ENCODE measurements at places on chromosomes 2 and 18.

- H3K27ac ChIP-seq = no peak overlapping the region
- DNase-seq = no peak
- no peaks in the 10 kb centered on the region for H3K4me1 ChIP-seq
- H3K36me3 ChIP-seq = no peaks in the 10 kb centered on the region
Measured at GRCh38 chr2:2018713-2019410, 274.5 kb upstream of the PXDN start.

GRCh38 chr2:10285556-10286198, 17.0 kb upstream of the HPCAL1 start:
- H3K27ac ChIP-seq = peak overlapping the region; percentile 95
- DNase-seq = peak; percentile 71
- no peaks in the 10 kb centered on the region for H3K36me3 ChIP-seq
- H3K4me3 ChIP-seq = peak overlapping the region; percentile 21
- peaks cover 93% of the 10 kb centered on the region for H3K4me1 ChIP-seq

GRCh38 chr18:24176727-24177416, 38.0 kb downstream of the CABYR start:
- H3K27me3 ChIP-seq = no peaks in the 10 kb centered on the region
- no peak overlapping the region for H3K27ac ChIP-seq
- H3K4me1 ChIP-seq = no peaks in the 10 kb centered on the region
- no peak overlapping the region for H3K4me3 ChIP-seq
- H3K36me3 ChIP-seq = no peaks in the 10 kb centered on the region
- DNase-seq = peak; percentile 35

- no peak for DNase-seq
- H3K4me3 ChIP-seq = no peak overlapping the region
- H3K4me1 ChIP-seq = no peaks in the 10 kb centered on the region
- H3K27ac ChIP-seq = no peak overlapping the region
- no peaks in the 10 kb centered on the region for H3K27me3 ChIP-seq
Measured at GRCh38 chr2:207984765-207985480, 40.4 kb downstream of the PLEKHM3 start.

- no peaks in the 10 kb centered on the region for H3K27me3 ChIP-seq
- DNase-seq = no peak
- H3K36me3 ChIP-seq = no peaks in the 10 kb centered on the region
Measured at GRCh38 chr18:25306671-25307070, 45.3 kb downstream of the ZNF521 start.

DNA sequence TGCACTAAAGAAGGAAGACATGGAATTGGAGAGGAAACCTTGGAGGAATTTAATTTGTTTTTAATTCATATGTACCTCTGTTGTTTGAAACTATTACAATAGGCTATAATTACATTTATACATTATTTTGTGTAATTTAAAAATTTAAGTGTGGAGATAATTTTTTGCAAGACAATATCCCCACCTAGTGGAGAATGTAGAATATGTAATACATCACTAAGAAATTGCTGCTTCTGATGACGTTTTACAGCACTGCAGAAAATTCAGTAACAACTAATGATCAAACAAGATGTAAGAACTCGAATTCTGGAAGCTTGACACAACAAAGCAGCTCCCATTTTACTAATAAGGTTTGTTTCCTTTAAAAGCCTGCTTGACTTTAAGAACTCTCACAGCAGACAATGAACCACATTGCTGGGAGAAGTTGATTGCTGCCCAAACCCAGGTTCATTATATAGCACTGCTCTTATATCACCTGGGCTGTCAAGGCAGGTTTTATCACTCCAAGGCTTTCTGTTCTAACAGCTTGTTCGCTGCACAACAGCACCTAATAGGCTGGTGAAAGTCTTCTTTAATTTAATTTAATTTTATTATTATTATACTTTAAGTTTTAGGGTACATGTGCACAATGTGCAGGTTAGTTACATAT, 53.4 kb downstream of the THADA start:
- H3K4me1 ChIP-seq = no peaks in the 10 kb centered on the region
- DNase-seq = peak; percentile 18
- H3K4me3 ChIP-seq = no peak overlapping the region
- no peak overlapping the region for H3K27ac ChIP-seq
- no peaks in the 10 kb centered on the region for H3K36me3 ChIP-seq

- H3K27ac ChIP-seq = no peak overlapping the region
- DNase-seq = no peak
- H3K4me1 ChIP-seq = no peaks in the 10 kb centered on the region
- H3K27me3 ChIP-seq = no peaks in the 10 kb centered on the region
- no peak overlapping the region for H3K4me3 ChIP-seq
Measured at GRCh38 chr2:3169106-3169870, 208.3 kb downstream of the EIPR1 start.

DNA sequence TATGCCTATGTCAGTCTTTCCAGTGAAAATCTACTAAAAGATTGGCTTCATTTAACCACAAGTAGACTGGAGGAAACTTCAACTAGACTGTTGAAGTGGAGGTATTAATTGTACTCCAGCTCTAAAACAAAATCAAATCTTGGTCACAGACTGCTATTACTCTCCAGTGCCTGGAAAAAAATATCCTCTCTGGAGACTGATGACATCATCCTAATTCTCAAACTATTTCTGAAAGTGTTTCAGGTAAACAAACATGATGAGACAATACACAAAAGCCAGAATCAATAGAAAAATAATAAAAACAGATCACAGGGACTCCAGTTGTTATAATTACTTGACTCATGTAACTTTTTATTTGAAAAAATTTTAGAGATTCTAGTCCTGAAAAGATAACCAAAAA, 87.7 kb upstream of the MYO3B start:
- no peak overlapping the region for H3K27ac ChIP-seq
- H3K4me1 ChIP-seq = no peaks in the 10 kb centered on the region
- DNase-seq = no peak
- no peak overlapping the region for H3K4me3 ChIP-seq
- H3K36me3 ChIP-seq = no peaks in the 10 kb centered on the region
- no peaks in the 10 kb centered on the region for H3K27me3 ChIP-seq

DNA sequence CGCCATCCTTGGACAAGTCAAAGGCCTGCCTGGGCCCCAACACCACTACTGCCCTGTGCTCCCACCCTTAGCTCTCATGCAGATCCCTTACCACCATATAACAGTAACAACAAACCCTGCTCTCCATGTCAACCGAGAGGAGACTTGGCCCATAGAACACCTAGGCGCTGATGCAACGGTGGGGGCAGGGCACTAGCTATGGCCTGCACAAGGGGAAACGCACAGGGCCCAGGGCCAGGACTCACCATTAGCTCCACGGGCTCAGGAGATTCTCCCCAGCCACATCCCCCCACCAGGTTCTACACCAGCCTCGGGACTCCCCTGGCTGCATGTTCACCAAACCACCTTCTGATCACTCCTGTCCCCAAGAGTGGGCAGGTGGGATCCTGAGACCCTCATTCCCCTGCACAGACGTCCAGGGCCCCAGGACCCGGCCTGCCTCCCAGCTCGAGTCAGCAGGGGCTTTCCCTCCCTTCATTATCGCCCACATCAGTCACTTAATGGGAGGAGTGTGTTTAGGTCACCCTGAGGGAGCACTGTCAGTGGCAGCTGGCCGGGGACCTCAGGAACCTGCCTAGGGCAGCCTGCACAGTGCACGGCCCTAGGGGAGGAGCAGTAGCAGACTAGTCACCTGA, 29.3 kb downstream of the ANKMY1 start:
- H3K4me3 ChIP-seq = no peak overlapping the region
- no peak overlapping the region for H3K27ac ChIP-seq
- H3K27me3 ChIP-seq = no peaks in the 10 kb centered on the region

GRCh38 chr2:156539086-156539860, 103.1 kb downstream of the GPD2 start:
- no peak for DNase-seq
- H3K27ac ChIP-seq = no peak overlapping the region
- H3K27me3 ChIP-seq = no peaks in the 10 kb centered on the region
- no peaks in the 10 kb centered on the region for H3K4me1 ChIP-seq

DNA sequence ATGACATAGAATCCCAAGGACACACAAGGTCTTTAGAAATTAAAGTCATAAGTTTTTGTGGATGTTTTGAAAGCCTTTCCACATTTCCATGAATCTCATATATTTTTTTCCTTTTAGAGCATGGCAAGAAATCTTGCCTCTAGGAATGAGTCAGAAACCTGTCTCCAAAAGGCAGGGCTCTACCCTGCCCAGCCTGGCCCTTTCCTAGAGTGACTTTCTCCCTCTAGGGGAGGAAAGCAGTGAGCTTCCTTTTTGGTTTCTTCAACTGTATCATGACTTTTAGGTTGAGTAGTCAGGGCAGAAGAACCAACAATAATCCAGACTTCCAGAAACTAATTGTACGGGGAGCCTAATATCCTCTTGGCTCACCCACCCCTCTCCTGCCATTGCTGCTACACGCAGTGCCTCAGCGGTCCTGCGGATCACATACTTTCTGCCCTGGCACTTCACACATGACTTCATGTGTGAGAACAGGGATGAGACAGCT, 300.3 kb downstream of the AGPS start:
- no peaks in the 10 kb centered on the region for H3K27me3 ChIP-seq
- H3K4me1 ChIP-seq = no peaks in the 10 kb centered on the region
- no peak overlapping the region for H3K4me3 ChIP-seq
- H3K27ac ChIP-seq = no peak overlapping the region
- DNase-seq = no peak
- H3K36me3 ChIP-seq = no peaks in the 10 kb centered on the region

GRCh38 chr2:79530443-79530842, 17.6 kb downstream of the CTNNA2 start:
- H3K27me3 ChIP-seq = no peaks in the 10 kb centered on the region
- H3K4me1 ChIP-seq = no peaks in the 10 kb centered on the region
- no peaks in the 10 kb centered on the region for H3K36me3 ChIP-seq
- no peak for DNase-seq
- no peak overlapping the region for H3K27ac ChIP-seq
- H3K4me3 ChIP-seq = no peak overlapping the region

DNA sequence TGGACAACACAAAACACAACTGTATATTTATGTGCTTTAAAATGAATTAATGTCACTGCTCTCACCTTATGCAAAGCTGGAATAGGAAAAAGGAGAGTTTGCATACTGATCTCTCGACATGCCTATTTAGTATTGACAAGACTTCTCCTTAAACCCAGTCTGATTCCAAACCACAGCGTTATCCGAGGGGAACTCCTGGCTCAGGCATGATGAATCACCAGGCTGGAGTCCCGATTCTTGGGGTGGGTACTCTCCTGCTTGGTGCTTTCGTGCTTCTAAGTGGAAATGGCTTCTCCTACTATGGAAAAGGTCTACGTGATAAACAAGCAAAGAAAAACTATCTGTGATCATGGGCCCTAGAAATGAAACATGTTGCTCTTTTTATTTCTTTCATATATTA, 88.9 kb upstream of the SLC35G4 start:
- no peak overlapping the region for H3K27ac ChIP-seq
- no peaks in the 10 kb centered on the region for H3K36me3 ChIP-seq
- H3K4me1 ChIP-seq = no peaks in the 10 kb centered on the region
- H3K27me3 ChIP-seq = peaks cover 33% of the 10 kb centered on the region

GRCh38 chr2:231928481-231928880, 2.3 kb upstream of the NPPC start:
- DNase-seq = no peak
- no peaks in the 10 kb centered on the region for H3K27me3 ChIP-seq
- H3K27ac ChIP-seq = no peak overlapping the region
- H3K36me3 ChIP-seq = no peaks in the 10 kb centered on the region
- no peak overlapping the region for H3K4me3 ChIP-seq

DNA sequence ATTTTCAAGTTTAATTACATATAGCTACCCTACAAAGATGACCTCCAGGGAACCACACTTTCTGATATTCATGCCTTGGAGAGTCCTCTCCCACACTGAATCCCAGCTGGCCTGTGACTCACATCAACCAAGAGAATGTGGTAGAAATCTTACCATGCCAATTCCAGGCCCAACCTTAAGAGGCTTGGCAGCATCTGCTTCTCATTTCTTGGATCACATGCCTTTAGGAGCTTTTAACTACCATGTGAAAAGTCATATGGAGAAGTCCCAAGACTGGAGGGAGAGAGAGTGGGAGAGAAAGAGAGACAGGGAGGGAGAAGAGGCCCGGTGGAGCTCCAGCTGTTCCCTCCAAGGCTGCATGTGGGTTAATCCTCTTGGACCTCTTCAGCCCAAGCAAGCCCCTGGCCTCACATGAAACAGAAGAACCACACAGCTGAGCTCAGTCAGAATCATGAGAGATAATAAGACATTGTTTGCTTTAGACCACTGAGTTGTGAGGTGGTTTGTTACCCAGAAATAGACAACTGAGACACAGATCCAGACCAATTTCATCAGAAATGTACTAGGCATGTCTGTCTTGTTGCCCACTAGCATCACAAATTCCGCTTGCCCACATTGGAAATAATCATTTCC, 190.7 kb downstream of the MTCL1 start:
- H3K27ac ChIP-seq = no peak overlapping the region
- no peak overlapping the region for H3K4me3 ChIP-seq
- H3K4me1 ChIP-seq = peaks cover 8% of the 10 kb centered on the region

- no peak for DNase-seq
- H3K36me3 ChIP-seq = peaks cover 3% of the 10 kb centered on the region
- no peak overlapping the region for H3K4me3 ChIP-seq
- H3K27ac ChIP-seq = no peak overlapping the region
- H3K4me1 ChIP-seq = peaks cover 12% of the 10 kb centered on the region
- no peaks in the 10 kb centered on the region for H3K27me3 ChIP-seq
Measured at GRCh38 chr2:73995810-73996209, 11.1 kb downstream of the TET3 start.

- DNase-seq = no peak
- no peak overlapping the region for H3K4me3 ChIP-seq
- H3K36me3 ChIP-seq = no peaks in the 10 kb centered on the region
- H3K4me1 ChIP-seq = peaks cover 41% of the 10 kb centered on the region
Measured at GRCh38 chr2:136247204-136247950, 129.4 kb upstream of the CXCR4 start.

- H3K27ac ChIP-seq = no peak overlapping the region
- H3K36me3 ChIP-seq = no peaks in the 10 kb centered on the region
- H3K4me1 ChIP-seq = peaks cover 6% of the 10 kb centered on the region
- no peaks in the 10 kb centered on the region for H3K27me3 ChIP-seq
- no peak for DNase-seq
Measured at GRCh38 chr18:10015941-10016819, 102.4 kb downstream of the VAPA start.

- H3K27me3 ChIP-seq = no peaks in the 10 kb centered on the region
- H3K36me3 ChIP-seq = no peaks in the 10 kb centered on the region
- no peaks in the 10 kb centered on the region for H3K4me1 ChIP-seq
- H3K27ac ChIP-seq = no peak overlapping the region
Measured at GRCh38 chr2:71919708-71920107, 228.0 kb downstream of the CYP26B1 start.

DNA sequence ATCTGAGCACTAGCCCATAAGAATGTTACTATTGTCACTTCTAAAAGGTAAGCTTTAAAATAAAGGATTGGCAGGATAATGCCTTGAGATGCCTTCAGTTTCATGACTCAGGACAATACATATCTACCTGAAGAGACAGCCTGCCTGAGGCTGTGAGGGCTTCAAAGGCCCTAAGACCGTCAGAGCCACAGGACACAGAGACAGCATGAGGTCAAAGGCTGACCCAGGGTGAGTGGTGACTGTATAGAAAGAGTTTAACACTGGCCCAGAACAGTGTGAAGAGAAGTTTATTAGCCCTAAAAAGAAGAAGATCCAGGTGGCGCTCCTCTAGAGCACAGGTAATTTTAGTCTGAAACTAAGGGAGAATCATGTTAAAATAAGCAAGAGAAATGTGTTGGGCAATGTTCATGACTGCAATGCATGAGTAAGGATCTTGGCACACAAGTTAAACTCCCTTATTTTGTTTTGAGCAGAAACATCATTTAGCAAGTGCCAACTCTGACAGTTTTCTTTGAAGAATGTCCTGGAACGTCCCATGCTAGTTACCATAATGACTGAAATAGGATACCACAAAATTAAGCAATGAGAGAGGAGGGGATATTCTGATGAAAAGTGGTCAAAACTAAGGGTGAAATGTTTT, 78.1 kb upstream of the FAM110C start:
- no peak for DNase-seq
- no peak overlapping the region for H3K4me3 ChIP-seq
- H3K36me3 ChIP-seq = no peaks in the 10 kb centered on the region
- H3K27me3 ChIP-seq = no peaks in the 10 kb centered on the region
- no peaks in the 10 kb centered on the region for H3K4me1 ChIP-seq
